ENCODE measurements at places on chromosomes 11 and 22.
A peak's percentile ranks its signal among the peaks of the same experiment; 100 is the strongest.

DNA sequence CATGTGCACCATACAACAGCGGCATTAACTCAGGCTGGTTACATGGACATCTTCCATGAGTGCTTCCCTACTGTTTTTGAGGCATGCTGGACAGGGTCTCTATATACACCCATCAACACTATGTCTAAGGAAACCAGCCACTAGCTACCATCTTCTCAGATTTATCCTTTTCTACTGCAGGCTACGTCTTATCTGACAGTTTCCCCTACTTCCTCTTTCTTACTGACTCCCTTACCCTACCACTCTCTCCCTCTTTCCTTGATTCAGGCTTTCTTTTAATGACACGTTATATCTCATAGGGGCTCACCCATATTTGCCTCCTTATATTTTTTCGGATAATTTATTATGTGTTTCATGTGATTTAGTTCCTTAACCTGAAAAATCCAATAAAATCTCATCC, 41.8 kb downstream of the DDI1 start:
- DNase-seq = peak; percentile 6

GRCh38 chr11:14499560-14500180, at the start of gene COPB1:
Gene COPB1, minus strand, starts transcription at chr11:14499811. Its CDS starts 883 bp downstream, at chr11:14498928.
- peak; percentile 95 for DNase-seq

GRCh38 chr11:1391165-1392075, 1.7 kb downstream of the BRSK2 start:
- DNase-seq = no peak

GRCh38 chr11:78783301-78783700, 208.6 kb upstream of the NARS2 start:
- DNase-seq = no peak

DNA sequence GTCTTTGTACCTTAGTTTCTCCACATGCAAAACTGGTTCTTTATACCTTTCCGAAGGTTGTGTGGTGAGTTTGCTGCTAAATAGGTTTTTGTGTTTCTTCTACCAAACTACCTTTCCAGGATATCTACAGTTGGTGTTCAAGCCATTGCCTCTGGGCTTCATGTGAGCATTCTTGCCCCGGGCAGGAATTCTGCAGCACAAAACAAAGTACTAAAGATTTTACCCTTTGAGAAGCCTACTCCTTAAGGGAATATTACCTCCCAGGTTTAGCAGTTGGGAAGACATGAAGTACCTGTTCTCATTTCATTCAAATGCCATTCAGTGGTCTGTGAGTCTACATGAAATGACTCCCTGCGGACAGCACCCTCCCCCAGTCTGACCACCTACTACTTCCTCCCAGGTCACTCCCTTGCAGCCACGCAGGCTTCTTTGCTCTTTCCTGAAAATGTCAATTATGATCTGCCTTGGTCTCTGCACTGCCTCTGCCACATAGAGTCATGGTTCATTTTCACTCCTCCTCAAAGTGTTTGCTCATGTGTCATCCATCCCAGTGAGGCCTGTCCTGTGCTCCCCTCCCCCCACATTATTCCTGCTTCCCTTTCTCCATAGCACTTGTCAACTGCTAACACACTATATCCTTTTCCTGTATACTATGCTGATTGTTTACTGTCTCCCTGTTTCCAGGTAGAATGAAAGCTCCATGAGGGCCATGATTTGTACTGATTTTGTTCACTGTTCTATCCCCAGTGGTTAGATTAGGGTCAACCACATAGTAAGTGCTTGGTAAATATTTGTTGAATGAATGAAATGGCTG, 36.9 kb downstream of the PACS1 start:
- peak; percentile 70 for DNase-seq

DNA sequence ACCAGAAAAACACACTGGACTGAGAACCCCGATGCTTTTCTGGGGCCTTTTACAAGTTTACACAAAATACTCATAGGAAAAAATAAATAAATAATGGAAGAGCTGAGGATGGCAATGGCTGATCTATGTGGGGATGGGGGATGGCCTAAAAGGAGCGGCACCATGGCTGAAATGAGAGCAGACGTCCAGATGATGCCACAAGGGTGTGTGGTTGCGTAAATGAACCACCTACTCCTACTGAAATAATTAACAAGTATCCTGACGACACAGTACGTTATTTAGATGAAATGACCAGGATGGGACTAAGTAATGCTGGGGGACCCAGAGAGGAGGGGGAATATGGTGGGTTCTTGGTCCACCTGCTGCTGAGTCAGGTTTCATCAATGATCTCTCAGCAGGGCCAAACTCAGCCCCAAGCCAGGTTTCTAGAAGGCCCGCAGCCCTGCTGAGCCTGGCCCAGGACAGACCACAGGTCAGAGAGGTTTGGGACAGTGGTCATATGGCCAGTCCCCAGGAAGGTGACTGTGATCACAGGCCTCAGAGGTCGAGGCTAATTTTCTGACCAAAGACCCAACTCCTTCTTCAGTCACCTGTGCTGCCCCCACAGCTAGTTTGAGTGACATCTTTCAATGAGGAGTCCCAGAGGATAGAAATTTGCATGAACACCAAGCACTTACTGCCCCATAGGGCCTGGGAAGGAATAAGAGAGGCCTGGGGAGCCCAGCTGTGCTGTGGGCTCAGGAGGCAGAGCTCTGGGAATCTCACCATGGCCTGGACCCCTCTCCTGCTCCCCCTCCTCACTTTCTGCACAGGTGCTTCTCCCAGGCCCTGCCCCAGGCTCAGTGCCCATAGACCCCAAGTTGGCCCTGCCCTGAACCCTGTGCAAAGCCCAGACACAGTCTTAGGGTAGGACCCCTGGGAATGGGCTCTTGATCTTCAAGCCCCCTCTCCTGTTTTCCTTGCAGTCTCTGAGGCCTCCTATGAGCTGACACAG, 76.3 kb upstream of the IGLL5 start:
- DNase-seq = peak; percentile 38

GRCh38 chr11:9028581-9028980, 24.8 kb upstream of the NRIP3 start:
- no peak for DNase-seq

GRCh38 chr11:19429108-19429760, 188.5 kb upstream of the E2F8 start:
- DNase-seq = peak; percentile 15

- DNase-seq = peak; percentile 41
Measured at GRCh38 chr22:38871360-38872171, 450 bp downstream of the CBX6 start.

GRCh38 chr22:49765951-49766350, 61.7 kb downstream of the BRD1 start:
- no peak for DNase-seq

DNA sequence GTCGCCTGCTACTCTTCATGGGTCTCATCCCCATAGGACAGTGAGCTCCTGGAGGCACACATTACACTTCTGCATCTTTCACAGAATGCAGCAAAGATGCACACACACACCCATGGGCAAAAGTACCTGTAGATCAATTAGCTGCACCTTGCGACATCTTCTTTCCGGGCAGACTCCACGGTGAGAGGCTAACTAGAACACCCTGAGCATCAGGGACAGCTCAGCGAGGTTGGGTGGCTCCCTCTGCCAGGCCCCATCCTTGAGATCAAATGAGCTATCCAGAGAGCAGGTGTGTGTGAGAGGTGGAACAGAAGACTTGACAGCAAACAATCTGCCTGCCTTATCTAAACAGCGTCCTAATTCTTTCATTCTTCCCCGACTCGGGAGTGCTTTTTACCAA, 96.1 kb upstream of the BID start:
- no peak for DNase-seq

GRCh38 chr11:132595711-132596134, 936.6 kb downstream of the OPCML start:
- no peak for DNase-seq

DNA sequence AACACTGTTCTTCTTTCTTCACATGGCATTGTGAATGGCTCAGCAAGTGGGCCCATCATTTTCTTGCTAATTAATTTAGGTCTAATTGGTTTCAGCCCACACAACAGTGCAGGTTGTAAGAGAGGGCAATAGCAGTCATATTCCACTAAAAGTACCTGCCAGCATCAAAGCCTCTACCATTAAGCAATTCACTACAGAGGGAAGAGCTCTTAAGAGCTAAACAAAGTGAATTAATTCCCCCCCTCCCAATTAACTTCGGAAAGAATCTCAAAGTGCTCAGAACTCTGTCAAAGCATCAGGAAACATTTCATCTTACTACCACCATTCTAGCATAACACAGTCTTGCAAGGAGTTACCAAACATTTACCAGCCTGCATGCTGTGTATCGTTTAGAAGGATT, 133.9 kb upstream of the UBASH3B start:
- no peak for DNase-seq

DNA sequence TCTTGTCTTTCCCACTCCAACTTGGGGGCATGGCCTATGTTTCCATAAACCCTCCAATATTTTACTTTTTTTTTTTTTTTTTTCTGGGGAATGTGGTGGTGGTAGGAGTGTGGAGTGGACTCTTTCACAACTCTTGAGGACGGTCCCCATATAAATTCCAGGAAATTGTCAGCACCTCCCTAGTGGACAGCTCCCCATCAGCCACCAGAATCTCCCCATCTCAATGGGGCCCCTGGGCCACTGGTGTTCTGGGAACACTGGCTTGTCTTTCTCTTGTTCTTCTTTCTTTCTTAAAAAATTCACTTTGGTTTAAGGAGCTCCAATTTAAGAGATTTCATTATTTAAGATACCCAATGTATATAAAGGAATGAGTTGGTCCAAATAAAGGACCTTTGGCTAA, 74.1 kb downstream of the ADM start:
- DNase-seq = peak; percentile 36

- no peak for DNase-seq
Measured at GRCh38 chr11:11977206-11977938, 31.1 kb downstream of the DKK3 start.

GRCh38 chr11:62961017-62961570, 23.7 kb downstream of the SLC22A6 start:
- no peak for DNase-seq

GRCh38 chr11:102458548-102458947, 6.0 kb upstream of the TMEM123 start:
- peak; percentile 25 for DNase-seq

DNA sequence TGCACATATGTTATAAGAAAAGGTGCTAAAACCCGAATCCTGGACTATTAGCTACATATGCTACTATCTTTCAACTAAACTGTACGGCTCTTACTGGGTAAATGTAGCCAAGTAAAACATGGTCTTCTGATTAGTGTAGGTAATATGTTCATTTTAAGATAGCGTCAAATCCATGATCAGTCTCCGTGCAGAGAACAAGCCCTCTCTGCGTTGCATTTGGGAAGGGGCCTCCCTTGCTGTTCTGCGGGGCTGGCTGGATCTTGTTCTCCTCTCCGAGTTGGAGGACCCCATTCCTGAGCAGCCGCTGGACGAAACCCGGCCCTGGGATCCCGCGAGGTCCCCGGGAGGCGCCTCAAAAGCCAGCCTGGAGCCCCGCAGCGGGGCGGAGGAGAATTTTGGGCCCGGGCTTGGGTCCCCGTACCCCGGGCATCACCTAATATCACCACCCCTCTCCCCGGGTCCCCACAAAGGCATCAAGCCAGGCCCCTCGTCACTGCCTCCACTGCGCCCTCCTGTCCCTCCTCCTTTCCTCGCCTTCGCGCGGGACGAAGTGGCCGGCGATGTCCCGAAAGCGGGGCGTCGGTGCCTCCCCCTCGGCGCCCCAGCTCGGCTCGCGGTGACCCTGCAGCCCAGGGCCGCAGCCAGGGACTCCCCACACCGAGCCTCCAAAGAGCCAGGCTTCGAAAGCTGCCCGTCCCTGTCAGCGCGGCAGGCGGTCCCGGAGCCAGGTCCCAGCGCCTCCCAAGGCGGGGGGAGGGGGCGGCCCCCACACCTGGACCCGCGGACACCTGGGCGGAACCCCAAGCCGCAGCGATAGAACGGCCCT, 54.5 kb upstream of the FBXO3 start:
- no peak for DNase-seq

DNA sequence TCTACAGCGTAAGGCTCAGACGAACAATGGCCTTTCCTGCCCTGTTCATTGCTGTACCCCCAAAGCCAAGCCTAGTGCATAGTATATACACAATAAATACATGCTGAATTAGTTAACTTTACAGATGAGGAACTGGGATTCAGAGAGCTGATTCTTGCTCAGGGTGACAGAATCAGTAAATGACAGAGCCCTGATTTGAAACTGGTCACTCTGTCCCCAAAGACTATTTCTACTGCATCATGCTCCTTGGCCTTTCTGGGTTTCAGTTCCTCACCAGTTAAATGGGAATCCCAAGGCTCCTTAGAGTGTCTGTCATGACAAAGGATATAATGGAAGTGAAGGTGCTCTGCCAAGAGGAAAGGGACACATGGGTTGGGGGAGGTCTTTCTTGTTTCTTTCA, 50.5 kb upstream of the TSKU start:
- DNase-seq = no peak

DNA sequence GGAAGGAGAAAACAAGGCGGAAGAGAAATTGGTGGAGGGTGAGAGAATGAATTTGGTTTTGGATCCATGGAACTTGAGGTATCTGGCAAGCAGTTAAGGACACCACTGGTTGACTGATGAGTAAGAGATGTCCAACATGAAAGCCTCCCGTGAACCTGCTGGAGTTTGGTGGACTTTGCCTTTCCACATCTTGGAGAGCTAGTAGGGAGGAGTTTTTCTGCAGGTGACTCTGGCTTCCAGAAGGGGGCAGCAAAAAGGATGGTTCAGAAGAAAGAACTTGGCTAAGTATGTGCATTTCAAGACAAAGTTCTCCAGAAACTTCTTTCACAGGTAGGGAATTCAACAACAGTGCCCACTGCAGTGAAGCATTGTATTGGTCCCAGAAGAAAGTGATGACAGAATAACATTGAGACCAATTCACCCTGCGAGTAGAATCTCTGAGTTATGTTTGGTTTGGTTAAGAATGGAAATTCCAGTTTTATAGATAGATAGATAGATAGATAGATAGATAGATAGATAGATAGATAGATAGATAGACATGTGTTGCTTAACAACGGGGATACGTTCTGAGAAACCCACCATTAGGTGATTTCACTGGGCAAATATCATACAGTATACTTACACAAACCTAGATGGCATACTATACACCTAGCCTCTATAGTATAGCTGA, 28.5 kb downstream of the DCDC1 start:
- DNase-seq = peak; percentile 38

GRCh38 chr11:102510439-102511135, 20.0 kb downstream of the MMP7 start:
- DNase-seq = no peak

DNA sequence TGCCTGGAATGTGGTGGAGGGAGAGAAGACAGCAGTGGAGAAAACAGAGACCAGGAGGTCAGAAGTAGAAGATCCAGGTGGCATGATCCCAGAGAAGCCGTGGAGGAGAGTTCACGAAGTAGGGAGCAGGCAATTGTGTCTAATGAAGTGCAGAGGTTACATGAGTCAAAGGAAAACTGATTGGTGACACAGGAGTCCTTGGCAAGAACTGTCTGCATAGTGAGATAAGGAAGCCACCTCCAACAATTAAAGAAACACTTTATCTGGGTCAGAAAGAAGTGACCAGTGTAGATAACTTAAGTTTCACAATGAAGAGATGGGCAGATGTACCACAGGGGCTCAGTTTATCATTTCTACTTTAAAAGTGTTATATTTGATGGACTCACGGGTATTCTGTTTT, 57.0 kb upstream of the PTH start:
- DNase-seq = no peak

Measured in NB4 (cell line).